ENCODE measurements at places on chromosomes 12 and 14. TPM values are rescaled to one million over a fixed set of nuclear protein-coding genes. Genes with fewer than 3 reads are reported as not detected.

- H3K27ac ChIP-seq = no peak overlapping the region
- H3K36me3 ChIP-seq = no peaks in the 10 kb centered on the region
- no peaks in the 10 kb centered on the region for H3K4me1 ChIP-seq
- no peaks in the 10 kb centered on the region for H3K27me3 ChIP-seq
- no peak overlapping the region for H3K4me3 ChIP-seq
These were observed 168.3 kb downstream of the NEDD1 start for GRCh38 chr12:97075161-97075933.

DNA sequence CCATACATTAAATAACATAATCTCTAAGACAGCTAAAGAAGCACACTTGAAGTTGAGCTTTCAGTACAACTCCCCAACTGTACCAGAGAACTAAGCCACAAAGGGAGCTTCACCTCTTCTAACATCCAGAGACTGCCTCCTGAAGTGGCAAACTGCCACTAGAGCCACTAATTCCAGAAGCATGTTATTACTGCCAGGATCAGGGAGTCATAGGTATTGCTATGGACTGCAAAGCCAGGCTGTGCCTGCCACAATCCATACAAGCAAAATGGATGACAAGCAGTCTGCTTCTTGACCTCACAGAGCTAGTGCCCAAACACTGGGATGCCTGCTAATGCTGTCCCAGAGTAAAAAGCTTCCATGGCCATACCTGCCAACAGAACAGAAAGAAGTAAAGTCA, 160.1 kb downstream of the STXBP6 start:
- no peak overlapping the region for H3K27ac ChIP-seq
- no peak for DNase-seq
- H3K4me1 ChIP-seq = no peaks in the 10 kb centered on the region
- no peak overlapping the region for H3K4me3 ChIP-seq
- no peaks in the 10 kb centered on the region for H3K27me3 ChIP-seq

GRCh38 chr12:123171967-123172366, 21.1 kb upstream of the PITPNM2 start:
- H3K4me1 ChIP-seq = no peaks in the 10 kb centered on the region
- H3K4me3 ChIP-seq = no peak overlapping the region
- no peak overlapping the region for H3K27ac ChIP-seq
- H3K27me3 ChIP-seq = no peaks in the 10 kb centered on the region

- no peaks in the 10 kb centered on the region for H3K27me3 ChIP-seq
- no peak for DNase-seq
- no peak overlapping the region for H3K4me3 ChIP-seq
These were observed 25.0 kb downstream of the NTF3 start for GRCh38 chr12:5456906-5457305.

SLC6A15 gene
- not detected for total RNA-seq

RBP5 gene
- total RNA-seq = 15.7 TPM

KCNC2 gene
- total RNA-seq = not detected

GLI1 gene
- total RNA-seq = 3.7 TPM

COPS7A gene
- total RNA-seq = 23.4 TPM

REM2 gene
- 0.69 TPM for total RNA-seq
